T-helper 17 cell (primary cell): ENCODE measurements at places on chromosomes 1 and 21.

DNA sequence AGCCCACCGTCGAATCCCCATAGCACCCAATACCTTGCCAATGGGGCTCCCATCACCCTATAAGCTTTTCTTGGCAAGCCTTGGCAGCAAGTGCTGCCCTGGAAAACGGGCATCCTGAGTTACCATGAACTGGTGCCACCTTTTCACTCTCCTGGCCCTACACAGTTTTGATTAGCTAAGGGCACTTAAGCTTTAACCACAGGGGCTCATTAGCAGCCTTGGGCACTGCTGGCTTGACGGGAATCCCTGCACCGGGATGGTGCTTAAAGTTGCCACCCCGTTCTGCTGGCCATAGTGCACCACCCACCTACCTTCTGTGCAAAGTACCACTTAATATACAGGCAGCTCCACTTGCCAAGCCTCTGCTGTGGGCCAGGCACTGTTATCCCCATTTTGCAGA is 13.7 kb downstream of the PARS2 start:
- DNase-seq: no peak

DNA sequence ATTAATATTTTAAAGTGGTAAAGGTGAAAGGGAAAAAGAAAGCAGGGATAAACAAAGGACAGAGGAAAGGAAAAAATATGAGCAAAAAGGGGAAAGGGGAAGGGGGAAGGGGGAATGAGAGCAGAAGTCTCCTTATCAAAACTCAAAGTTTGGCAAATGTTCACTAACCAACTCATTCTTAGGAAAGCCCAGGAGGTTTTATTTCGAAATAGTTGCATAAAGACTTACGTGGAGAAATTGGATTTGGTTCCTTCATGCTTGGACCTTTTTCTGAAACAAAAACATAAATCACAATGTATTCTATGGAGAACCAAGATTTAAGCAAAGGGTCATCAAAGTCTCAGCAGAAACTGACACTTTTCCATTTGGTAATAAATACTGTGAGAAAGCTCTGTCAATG is 188.1 kb downstream of the TGFBR3 start:
- DNase-seq: no peak

DNA sequence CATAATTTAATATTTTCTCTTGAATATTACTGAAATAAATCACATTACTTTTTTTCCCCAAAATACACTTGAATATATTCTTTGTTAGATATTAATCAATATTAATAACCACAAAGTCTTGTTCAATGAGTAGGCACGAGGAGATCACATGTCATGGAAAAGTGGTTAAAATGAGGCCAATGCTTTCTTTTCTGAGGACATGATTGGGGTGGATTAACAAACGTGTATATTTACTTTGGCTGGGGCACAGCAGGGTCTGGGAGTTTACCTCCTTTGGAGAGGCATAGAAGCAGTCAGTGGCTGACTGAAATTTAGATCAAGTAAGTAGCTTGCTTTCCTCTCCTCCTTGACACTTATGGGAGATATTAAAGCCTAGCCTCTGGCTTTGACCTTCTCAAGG is 664.3 kb upstream of the B3GALT2 start:
- DNase-seq: no peak

- no peak for DNase-seq
Measured at GRCh38 chr1:237199026-237199425, 157.0 kb downstream of the RYR2 start.

GRCh38 chr1:155983191-155984024 is 5.1 kb upstream of the ARHGEF2 start:
- no peak for DNase-seq

DNA sequence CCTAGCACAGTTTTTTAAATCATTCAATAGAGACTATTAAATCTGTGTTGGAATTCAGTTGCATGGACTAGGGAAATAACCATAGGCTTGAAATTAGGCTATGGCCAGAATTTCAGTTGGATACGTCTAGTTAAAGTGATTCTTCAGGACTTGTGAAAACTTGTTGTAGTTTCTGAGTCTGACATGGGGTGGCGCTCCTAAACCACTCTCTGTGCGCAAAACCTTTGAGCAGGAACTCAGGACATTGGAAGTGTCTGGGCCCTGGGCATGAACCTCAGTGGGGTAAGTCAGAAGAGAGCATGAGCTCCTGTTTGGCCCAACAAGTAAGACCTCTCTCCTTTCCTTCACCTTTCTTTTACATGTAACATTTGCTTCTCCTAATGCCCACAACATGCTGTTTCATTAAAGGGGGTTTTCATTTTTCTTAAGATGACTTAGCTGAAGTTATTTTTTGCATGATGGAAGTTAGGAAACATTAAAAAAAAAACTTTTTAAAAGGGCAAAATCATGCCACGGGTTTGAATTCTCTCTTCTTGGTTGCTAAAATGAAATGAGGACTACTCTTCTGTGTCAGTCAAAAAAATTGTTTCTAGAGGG is 17.1 kb upstream of the CCDC190 start:
- no peak for DNase-seq

- DNase-seq: no peak
Measured at GRCh38 chr1:88324899-88325298, 359.2 kb upstream of the PKN2 start.

- no peak for DNase-seq
Measured at GRCh38 chr1:107533436-107533835, 392.6 kb downstream of the NTNG1 start.

GRCh38 chr1:112904071-112904830 is 51.7 kb downstream of the SLC16A1 start:
- DNase-seq: no peak

DNA sequence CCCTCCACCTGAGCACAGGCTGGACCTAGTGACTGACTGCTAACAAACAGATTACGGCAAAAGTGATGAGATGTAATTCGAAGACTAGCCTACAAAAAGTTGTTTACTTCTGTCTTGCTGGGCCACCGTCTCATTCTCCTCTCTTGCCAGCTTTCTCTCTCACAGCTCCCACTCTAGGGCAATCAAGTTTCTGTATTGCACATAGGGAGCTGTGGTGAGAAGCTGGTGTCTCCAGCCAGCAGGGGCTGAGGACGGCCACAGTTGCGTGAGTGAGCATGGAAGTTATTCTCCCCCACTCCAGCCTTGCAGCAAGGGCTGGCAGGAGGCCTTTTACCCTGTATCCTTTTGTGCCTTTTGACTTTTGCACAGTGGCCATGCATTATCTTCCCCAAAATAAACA is 8.6 kb upstream of the COL6A2 start:
- no peak for DNase-seq

DNA sequence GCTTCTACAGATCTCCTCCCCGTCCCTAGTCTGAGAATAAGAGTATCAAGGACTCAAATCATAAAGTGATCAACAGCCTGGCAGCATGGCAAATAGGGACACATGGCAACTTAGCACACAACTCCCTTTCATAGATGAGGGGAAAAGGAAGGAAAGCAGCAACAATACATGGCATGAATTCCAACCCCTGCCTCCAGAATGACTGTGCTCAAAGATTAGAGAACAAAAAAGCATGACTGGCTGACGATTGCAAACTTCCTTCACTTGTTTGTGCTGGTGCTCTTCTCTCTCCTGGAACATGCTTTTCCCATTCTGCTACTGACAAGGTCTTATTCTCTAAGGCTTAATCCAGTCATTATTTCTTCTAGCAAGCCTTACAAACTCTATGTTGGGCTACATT is 11.5 kb downstream of the KTI12 start:
- no peak for DNase-seq

DNA sequence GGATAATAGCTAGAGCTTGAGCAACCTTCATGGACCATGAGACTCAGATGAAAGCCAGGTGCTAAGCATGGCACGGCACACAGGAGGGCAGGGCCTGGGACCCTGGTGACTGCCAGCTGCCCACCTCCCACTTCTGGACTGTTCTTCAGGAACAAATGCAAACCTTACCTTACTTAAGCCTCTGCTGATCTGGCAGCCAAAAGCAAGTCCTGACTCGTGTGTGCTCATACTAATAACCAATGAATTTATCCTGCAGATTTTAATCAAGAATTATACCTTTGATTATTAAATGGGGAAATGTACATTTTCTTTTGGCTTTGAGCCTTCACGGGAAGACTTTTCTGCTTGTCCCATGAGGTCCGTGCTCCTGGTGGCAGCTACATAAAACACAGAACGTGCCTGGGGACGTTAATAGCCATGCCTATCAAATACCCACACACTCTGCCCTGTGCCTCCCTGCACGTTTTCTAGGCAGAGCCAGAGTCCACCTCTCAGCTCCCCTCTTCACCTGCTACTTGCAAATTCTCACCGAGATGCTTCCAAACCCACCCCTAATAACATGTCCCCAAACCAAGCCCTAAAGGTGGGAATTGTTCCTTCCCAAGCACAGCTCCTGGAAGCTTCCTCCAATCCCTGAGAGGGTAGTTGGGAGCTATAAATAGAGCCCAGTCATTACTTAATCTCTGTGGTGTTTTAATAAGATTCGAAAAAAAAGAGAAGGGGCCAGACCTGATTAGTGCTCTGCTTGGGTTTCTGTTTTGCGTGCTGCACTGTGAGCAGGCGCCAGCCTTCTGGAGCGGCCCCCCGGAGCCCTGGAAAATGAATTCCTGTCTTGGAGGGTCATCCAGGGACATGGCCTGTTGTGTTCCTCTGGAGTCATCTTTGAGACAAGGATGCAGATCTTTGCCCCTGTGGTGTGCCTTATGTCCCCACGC is 33.5 kb downstream of the SLC1A7 start:
- DNase-seq: no peak

DNA sequence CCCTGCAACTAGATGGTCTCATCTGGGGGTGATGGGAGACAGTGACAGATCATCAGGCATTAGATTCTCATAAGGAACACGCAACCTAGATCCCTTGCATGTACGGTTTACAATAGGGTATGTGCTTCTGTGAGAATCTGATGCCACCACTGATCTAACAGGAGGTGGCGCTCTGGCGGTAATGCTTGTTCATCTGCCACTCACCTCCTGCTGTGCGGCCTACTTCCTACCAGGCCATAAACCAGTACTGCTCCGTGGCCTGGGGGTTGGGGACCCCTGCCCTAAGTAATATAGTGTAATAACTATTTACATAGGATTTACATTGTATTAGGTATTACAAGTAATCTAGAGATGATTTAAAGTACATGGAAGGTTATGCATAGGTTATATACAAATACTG is 134.9 kb downstream of the CLEC20A start:
- no peak for DNase-seq

GRCh38 chr21:17539323-17539722 is 26.5 kb downstream of the CXADR start:
- DNase-seq: no peak

DNA sequence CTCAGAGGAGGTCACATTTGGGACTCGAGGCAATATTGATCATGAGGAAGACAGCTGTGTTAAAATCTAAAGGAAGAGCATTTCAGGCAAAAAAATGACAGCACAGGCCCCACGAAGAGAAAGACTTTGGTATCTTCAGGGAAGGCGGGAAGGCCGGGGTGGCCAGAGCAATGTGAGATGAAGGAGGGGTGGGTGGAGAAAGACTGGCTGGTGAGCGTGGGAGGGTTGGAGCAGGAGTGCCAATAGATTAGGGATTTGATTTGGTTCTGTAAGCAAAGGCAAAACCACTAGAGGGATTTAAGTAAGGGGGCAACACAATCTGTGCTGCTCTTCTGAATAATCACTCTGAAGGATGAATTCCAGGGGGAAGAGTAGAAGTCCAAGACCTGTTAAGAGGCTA is 48.0 kb upstream of the BCL9 start:
- no peak for DNase-seq

DNA sequence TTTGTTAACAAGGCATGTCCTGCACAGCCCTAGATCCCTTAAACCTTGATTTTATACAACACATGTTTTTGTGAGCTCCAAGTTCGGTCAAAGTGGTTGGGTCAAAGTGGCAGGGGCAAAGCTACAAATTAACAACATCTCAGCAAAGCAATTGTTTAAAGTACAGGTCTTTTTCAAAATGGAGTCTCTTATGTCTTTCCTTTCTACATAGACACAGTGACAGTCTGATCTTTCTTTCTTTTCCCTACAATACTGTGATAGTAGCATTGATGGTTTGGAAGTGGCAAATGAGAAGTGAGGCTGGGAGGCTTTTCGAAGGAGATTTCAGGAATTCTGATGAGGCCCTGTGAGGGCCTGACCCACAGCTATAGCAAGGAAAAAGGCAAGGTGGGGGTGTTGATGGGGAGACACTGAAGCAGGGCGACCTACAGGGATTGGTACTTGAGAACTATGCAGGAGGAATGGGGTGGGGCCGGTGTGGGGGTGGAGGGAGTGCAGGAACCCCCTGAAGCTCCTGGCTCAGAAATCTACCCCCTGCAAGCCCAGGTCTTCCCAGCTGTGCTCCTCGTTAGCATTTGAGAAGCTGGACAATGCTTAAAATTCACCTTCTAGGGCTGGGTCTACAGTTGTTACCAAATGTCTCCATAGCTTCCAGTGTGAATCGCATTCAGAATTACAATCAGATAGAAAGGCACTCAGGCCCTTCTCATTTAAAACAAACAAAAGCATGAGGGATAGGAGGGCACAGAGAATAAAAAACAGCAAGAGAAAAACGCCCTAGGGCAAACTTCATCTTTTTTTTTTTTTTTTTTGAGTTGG is 102.6 kb upstream of the PPM1J start:
- DNase-seq: no peak

GRCh38 chr1:153628638-153629342 is 556 bp downstream of the S100A1 start:
- DNase-seq: no peak

- no peak for DNase-seq
Measured at GRCh38 chr1:184791550-184791900, 36.9 kb upstream of the EDEM3 start.

DNA sequence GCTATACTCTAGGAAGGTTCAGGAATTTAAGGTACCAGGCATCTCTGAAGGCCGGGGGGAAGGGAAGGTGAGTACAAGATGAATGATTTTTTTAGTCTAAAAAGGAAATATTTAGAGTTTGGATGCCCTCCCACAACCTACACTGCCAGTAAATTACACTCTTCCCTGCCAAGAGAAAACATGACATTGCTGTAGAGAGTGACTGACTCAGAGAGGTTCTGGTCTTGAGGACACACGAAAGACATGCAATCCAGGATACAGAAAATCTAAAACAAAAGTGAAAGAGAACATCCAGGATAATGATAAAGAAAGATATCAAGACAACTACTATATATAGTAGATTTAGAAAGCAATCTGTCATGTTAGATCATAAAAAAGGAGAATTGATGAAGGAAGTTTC is 200.5 kb downstream of the TYW3 start:
- DNase-seq: no peak

DNA sequence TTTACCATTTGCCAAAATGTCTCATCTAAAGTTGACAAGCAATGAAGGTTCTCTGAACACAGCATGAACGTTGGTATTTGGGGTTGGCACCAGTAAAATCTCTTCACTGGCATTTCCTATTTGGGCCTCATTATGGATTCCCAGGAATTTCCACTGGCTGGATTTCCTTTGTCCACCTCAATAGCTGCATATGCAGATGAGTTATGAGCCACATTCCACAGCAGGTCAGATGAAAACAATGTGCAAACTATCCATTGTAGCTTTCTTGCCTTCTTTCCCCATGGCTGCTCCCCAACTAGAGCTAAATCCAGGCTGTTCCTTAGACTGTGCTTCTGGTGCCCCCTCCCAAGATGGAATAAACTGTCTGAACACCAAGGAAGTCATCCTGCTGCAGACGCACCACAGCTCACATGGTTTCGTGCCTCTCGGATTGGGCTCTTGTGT is 168.1 kb upstream of the FGGY start:
- no peak for DNase-seq

- no peak for DNase-seq
Measured at GRCh38 chr1:182552527-182552926, 36.5 kb downstream of the RNASEL start.
